SK-N-MC (cell line): ENCODE measurements at places on chromosomes 5 and 9.

GRCh38 chr9:99561509-99561917, 260.2 kb upstream of the NR4A3 start:
- no peak for DNase-seq

GRCh38 chr5:63928451-63928850, 33.8 kb downstream of the HTR1A start:
- DNase-seq, result no peak

DNA sequence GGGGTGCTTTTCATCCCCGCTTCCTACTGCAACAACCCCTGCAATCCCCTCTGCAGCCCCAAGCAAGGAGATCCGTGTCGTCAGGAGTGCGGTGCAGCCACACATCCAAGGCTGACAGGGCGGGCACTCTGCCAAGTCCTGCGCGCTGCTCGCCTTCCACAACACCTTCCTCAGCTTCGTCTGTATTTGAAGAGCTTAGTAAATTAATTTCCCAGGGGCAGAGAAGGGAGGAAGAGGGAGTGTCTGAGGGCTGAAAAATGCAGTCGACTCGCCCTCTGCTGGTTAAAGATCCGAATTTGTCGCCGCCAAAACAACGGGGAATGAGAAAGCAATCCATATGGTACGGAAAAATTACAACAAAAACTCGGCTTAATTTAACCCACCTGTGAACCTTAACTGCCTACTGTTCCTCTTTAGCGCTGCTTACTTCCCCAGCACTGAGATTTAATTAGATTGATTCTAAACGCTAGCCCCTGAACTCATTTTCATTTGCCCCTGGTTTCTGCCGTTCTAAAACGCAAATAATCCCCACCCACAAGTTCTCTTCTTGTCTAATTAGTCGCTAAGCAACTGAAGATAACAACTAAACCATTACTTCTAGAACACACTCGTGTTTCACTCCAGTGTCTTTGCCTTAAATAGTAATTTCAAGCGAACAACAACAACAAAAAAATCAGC, 10.9 kb upstream of the PCDHB1 start:
- DNase-seq, result peak; percentile 48

GRCh38 chr5:90408571-90409317, 812 bp downstream of the CETN3 start:
- no peak for DNase-seq

GRCh38 chr5:135894276-135894675, 1.4 kb downstream of the IL9 start:
- no peak for DNase-seq

GRCh38 chr9:135994501-135995192, 33.5 kb upstream of the UBAC1 start:
- no peak for DNase-seq

GRCh38 chr5:5700549-5700948, 278.1 kb downstream of the ICE1 start:
- DNase-seq, result no peak

DNA sequence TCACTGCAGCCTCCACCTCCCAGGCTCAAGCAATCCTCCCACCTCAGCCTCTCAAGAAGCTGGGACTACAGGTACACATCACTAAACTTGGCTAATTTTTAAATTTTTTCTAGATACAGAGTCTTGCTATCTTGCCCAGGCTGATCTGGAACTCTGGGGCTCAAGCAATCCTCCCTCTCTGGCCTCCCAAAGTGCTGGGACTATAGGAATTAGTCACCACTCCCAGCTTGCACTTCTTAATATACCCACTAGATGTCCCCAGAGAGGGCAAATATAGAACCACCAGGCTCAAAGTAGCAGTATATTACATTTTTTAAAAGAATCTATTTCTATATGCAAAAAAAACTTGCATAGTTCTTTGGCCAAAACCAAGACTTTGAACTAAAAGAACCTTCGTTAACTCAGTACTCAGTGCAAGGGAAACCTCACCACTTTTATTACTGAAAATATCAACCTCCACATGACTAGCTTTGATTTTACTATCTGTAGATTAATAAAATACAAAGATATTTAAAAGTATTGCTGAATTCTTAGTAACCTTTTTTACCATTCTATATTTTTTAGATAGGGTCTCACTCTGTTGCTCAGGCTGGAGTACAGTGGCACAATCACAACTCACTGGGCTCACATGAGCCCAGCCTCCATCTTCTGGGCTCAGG, 25.8 kb upstream of the HSD17B3 start:
- peak; percentile 26 for DNase-seq

- no peak for DNase-seq
These were observed 66.8 kb downstream of the ZNF608 start for GRCh38 chr5:124679578-124680199.

- DNase-seq, result no peak
These were observed 186.7 kb downstream of the DCP2 start for GRCh38 chr5:113163328-113163727.

GRCh38 chr9:128143525-128144238, 5.6 kb upstream of the LCN2 start:
- no peak for DNase-seq

- DNase-seq, result no peak
These were observed 3.3 kb downstream of the ASTN2 start for GRCh38 chr9:117411547-117411946.

DNA sequence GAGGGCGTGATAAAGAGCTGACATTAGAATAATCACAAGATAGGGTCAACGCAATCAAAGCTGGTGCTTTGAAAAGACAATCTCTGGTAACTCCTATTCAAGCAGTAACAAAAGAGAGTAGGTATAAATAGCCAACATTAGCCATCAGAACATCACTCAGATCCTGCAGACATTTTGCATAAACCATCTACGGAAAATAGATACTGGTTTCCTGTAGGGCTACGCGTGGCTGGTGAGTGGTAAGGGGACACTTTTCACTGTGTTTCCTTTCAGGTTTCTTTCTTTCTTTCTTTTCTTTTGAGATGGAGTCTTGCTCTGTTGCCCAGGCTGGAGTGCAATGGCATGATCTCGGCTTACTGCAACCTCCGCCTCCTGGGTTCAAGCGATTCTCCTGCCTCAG, 22.3 kb downstream of the TTF1 start:
- no peak for DNase-seq

DNA sequence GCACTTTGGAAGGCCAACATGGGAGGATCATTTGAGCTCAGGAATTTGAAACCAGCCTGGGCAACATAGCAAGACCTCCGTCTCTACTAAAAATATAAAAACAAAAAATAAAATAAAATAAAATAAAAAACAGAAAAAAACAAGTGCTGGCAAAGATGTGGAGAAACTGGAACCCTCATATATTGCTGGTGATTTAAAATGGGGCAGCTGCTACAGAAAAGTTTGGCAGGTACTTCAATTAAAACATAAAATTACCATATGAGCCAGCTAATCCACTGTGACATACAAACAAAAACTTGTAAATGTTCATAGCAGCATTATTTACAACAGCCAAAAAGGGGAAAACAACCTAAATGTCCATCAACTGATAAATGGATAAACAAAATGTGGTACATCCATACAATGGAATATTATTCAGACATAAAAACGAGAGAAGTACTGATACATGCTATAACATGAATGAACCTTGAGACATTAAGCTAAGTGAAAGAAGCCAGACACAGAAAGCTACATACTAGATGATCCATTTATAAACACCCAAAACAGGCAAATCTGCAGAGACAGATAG, 42.7 kb downstream of the PFDN1 start:
- no peak for DNase-seq

GRCh38 chr5:51986733-51987132, 603.5 kb downstream of the ISL1 start:
- no peak for DNase-seq

DNA sequence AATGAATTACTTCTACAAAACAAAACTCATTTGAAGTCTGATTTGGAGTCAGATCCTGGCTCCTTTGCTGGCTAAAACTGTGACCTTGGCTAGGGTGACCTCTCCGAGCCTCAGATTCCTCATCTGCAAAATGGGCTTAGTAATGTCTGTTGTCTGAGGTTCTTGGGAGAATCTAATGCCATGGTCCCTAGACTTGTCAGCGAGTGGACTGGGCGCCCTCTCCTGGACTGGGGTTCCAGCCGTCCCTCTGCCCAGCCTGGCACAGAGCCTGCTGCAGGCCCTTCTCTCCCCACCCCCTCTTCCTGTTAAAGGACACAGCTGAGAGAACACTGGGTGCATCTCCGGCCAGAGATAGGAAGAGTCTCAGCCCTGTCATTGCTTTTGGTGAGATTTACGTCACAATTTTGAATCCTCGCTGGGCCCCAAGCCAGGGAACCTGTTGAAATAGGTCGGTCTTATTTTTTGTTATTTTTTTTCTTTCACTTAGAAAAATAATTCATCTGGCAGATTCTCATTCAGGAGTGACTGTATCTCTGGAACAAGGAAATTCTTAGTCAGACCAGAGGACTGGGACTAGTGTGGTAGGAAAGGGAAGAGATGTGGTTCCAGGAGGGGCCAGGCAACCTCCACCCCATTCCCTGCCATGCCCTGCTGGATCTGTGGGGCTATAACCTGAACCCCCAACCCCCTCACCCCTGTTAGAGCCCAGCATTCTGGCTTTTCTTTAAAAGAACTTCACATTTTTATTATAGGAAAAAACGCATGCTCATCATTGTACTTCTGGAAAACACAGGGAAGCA, 48.2 kb upstream of the RPL26L1 start:
- no peak for DNase-seq

DNA sequence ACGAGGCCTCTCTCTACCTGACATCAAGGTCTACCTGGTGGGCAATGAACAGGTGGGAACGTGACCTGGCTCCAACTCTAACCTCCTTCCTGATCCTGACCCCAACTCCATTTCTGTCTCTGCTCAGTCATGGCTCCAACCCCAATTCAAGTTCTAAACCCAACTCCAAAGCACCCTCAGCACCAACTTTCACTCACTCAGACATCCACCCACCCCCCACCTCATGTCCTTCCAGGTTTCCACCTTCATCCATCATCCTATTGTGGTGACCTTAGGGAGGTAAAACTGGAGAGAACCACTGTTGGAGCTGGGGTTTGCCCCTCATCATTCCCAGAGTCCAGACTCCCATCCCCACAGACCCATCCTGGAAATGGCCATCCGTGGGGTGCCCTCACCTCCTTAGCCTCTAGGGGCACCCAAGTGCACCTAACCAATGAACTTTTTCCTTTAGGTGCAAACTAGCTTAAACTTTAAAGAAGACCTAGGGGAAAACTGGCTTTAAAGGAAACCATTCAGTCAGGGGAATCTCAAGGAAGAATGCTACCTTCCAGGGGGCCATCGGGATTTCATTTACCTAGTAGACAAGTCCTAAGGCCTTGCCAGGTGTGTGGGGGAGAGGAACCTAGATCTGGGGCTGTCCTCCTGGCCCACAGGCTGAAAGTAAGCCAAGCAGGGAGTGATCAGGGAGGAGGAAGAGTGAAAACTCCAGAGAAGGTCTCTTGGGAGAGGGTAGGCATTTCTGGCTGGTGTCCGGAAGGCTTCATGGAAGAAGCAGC, 11.3 kb downstream of the RGS14 start:
- DNase-seq, result no peak

DNA sequence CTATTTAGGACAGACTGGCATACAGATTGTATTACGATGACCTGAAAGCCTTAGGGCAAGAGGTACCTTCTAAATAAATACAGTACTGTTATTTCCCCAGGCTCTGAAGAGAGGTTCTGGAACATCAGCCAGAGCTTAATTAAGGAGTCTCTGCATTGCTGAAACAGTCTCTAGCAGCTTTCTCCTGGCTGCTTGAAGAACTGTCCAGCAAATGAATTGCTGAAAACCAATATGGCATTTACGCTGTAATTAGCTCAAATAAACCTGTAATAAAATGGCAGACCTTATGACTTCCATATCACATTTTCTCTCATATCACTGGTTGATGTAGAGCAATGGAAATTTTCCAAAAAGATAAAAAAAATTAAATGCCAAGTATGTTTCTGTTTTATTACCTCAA, 636.3 kb downstream of the GABRG2 start:
- DNase-seq, result no peak

GRCh38 chr9:26457151-26457550, 435.5 kb downstream of the CAAP1 start:
- DNase-seq, result no peak

DNA sequence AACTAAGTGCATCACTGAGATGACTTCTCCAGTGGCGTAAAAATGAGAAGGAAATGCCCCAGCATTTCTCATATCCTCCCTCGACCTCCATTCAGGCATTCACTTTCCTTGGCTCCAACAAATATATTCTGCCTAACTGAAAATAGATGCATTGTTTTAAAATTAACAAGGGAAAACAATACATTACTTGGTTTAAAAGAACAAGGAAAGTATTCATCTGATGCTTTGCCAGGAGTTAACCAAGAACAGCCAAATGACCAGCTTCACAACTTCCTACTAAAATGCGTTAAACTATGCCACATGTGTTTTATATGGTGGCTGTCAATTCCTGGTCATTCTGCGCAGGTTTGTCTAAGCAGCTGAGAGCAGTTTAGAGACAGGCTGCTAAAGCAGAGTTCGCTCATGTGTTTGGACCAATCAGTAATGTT, 121.4 kb downstream of the GNAQ start:
- DNase-seq, result no peak

DNA sequence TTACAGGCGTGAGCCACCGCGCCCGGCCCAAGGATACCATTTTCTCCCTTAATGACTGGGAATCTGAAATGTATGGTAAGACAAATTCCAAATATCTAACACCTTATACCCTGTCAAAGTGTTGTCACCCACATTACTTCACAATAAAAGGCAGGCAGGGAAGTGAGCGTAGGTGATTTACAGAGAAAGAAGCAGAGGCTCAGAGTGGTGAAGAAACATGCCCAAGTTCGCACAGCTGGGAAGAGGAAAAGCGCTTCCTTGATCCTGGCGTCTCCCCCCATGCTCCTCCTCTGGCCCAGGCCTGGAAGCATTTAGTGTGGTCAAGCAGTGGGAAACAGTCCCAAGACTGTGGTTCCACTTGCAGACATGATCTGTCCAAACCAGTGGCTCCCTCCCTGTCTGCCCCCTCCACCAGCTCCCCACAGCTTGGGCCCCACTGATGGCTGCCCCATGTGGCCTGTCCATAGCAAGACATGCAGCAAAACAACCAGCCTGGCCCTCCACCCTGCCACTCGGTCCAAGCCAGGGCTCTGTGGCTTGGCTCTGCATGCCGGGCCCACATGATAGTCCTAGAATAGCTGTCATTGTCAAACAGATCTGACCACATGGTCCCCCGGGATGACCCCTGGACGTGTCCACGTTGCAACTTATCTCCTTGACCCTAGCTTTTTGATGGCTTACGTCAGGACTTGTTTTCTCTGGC, 107.2 kb downstream of the TTLL11 start:
- no peak for DNase-seq
